Lower leg skin (tissue), 4 donors: ENCODE measurements at places on chromosomes 2 and 18. TPM values are rescaled to one million over a fixed set of nuclear protein-coding genes. Genes with fewer than 3 reads are reported as not detected.

The MTCL1 gene
- 5.6 TPM for total RNA-seq

The NEUROD1 gene
- total RNA-seq: not detected

The CDH20 gene
- 2.7 TPM for total RNA-seq

The SCTR gene
- not detected for total RNA-seq

The GNAL gene
- total RNA-seq: 13.9 TPM

The DYNAP gene
- total RNA-seq: not detected

The AKAIN1 gene
- not detected for total RNA-seq

The POTEC gene
- not detected for total RNA-seq

The RIT2 gene
- total RNA-seq: not detected

The IFT172 gene
- total RNA-seq: 18.8 TPM

The LAMA3 gene
- 456 TPM for total RNA-seq

GRCh38 chr2:144225076-144225475, 294.8 kb downstream of the ZEB2 start:
- no peak for DNase-seq

- no peak for DNase-seq
These were observed 1063.8 kb downstream of the SOCS6 start for GRCh38 chr18:71352618-71353017.

DNA sequence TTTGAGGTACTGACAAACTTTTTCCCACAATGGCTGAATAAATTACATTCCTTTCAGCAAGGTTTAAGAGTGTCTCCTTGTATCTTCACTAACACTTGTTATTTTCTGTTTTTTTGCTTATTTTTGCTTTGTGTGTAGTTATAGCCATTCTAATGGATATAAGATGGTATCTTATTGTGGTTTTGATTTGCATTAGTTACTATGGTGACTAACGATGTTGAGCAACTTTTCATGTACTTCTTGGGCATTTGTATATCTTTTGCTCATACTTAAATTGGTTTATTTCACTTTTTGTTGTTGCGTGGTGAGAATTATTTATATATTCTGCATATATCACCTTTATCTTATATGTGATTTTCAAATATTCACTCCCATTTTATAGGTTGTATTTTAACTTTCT, 79.9 kb upstream of the FSIP2 start:
- DNase-seq: no peak

- no peak for DNase-seq
These were observed 69.3 kb downstream of the CD226 start for GRCh38 chr18:69878213-69878933.

GRCh38 chr2:226828191-226828590, 7.7 kb upstream of the RHBDD1 start:
- DNase-seq: no peak

- no peak for DNase-seq
These were observed 25.6 kb downstream of the MAP3K2 start for GRCh38 chr2:127361929-127362885.

DNA sequence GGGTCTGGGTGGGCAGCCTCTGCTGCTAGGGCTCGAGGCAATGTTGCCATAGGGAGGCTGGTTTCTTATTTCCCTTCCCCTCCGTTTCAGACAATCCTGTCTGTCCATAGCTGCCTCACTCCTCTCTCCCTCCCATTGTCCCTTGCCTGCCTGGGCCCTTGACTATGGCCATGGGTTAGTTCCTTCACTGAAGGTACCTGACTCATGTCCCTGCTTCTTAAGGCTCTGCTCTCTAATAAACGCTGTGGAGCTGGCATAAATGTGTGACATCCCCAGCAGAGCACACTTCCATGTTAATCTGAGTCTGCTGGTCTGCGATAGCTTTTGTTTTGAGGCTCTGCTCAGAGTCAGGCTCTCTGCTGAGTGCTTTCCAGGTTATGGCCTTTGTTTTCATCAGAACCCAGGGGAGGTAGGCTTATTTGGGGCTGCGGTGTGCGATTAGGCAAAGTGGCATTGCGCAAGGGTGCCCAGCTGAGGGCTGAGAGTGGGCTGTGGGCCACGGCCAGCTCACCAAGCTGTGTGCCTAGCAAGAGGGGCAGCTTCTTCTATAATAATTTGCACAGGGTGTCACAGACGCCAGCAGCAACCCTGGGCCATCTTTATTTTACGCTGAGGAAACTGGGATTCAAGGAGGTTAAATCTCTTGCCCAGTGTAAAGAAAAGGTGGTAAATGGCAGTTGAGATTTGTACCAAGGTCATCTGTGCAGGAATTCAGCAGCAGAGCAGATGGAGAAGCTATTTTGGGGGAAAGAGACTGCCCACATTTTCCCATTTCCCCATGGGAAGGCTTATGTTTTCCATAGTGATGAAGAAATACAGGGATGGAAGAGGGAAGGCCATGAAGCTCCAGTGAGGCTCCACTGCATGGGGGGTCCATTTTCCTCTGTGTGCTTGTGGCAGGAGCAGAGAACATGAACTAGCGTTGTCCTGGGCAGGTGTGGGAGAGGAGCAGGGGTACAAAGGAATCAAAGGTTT, 25.6 kb downstream of the MRPL33 start:
- no peak for DNase-seq

DNA sequence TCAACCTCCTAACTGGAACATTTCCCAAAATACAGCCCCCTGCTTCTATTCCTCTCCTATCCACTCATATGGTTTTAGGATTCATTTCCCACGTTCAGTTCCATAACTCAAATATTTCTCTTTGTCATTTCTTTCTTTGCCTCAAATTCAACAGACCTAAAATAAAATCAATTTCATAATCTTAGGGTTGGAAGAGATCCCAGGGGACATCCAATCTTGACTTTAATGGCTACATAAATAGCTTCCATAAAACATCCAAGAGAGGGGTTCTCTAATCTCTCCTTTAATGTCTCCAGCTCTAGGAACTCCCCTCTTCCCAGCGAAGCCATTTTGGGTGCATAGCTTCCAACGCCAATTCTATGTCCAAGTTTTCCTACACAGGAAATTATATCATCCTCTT, 33.8 kb downstream of the RBKS start:
- DNase-seq: no peak

GRCh38 chr18:45608400-45608799, 6.9 kb upstream of the SLC14A2 start:
- DNase-seq: no peak

- no peak for DNase-seq
These were observed 206.1 kb upstream of the REV1 start for GRCh38 chr2:99695944-99696253.

DNA sequence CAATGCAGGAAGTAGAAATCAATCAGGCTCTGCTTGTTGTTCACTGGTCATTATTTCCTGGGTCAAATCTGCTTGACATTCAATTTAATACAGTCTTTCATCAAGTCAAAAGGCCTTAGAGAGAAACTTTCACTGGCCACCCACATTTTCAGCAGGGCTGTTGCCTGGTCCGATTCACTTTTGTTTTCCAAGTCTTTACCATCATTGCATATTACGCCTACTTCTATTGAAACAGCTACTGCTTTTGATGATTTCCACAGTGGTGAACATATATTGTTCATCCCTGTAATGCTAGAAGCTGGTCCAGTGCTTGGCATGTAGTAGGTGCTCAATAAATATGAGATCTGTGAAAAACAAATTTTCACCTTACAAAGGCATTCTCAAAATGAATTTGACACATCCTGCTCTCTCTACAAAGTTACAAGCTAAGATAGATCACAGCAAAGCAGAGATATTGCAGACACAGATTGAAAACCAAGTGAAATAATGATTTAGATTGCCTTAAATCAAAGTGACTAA, 600.1 kb downstream of the ARHGAP15 start:
- DNase-seq: no peak

- DNase-seq: no peak
These were observed 113.7 kb downstream of the B3GNT2 start for GRCh38 chr2:62309465-62310091.

GRCh38 chr2:24077535-24077877, 1.4 kb upstream of the SF3B6 start:
- no peak for DNase-seq

DNA sequence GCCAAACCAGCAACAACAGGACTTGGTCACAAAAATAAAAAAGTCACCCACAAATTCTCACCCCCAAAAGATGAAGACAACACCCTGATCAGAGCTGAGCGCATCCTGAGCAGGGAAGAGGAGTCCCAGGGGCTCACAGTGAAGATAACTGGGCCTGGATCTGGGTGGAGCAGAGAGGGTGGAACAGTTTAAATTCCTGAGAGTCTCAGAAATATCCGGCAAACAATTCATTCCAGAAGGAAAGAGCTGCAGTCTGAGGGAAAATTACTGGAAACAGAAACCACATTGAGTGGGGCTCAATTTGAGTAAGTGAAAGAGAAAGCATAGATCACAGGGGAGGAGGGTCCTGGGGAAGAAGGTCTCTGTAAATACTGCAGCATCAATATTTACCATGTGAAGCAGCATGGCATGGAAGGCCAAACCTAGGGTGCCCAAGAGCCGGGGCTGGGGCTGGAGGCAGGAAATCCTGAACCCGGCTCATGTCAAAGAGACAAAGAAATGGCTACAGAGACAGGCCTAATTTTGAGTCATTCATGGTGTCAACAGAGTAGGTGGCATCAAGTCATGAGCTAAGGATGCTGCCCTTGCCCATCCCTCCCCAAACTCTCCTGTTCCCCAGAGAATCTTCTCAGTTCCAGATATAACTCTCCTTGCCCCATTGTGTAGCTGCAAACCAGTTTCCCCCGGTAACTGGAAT, 61.4 kb upstream of the ZBTB7C start:
- DNase-seq: no peak

DNA sequence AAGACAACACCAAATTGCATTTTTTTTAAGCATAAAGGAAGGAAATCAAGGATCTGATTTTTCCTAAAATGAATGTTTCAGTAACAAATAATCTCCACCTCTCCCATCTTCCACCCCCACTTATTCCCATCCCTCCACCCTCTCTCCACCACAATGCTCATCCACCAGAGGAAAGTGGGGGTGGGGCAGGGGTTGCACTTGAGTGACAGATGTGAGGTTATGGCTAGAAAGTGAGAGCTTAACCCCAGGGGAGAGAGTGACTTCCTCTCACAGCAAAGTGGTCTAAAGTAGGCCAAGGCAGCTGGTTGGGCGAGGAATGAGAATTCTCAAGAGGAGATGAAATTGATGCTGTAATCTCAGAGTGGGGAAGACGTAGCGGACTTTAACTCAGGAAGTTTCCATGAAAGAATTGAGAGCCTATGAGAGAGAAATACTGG, 104.7 kb downstream of the HNRNPLL start:
- no peak for DNase-seq

DNA sequence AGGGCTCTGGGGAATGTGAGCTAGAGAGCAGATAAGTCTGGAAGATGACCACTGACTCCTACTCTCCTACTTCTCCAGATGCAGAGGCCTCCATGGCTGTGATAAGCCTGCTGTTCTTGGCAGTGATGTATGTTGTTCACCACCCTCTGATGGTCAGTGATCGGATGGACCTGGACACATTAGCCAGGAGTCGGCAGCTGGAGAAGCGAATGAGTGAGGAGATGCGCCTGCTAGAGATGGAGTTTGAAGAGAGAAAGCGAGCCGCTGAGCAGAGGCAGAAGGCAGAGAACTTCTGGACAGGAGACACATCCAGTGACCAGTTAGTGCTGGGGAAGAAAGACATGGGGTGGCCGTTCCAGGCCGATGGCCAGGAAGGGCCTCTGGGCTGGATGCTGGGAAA, 1.4 kb downstream of the ITPRIPL1 start:
- DNase-seq: peak; percentile 78

DNA sequence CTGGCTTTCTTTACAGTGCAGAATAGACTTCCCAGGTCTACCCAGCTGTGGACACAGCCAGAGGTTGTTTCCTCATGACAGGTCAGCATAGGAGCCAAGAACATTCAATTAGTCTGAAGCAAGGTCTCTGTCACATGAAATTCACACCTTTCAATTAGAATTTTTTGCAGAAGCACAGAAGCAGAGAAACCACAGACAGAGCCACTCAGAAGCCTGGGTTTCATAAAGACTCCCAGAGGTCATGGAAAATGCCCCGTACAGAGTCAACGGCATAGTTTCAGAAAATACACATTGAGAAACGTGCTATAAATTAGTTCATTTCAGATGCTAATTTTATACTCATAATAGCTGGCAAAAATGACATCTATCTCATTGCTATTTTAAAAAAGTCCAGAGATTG, 87.0 kb upstream of the TMEM200C start:
- DNase-seq: no peak

DNA sequence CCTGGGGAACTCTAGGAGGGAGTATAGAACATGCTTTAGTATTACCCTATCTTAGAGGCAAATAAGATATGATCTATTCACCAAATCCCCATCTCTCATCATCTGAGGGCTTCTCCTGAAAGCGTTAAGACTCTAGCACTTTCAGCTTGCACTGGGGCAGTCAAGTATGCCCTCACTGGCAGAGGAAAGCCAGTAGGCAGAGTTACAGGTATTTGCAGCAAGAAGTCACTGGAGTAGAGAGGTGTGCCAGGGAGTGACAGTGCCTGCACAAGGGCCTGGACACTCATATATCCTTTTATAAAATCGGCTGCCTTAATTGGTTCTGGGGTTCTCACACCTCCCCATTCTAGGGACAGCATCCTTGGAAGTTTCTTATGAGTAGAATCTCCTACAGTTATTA, 31.9 kb upstream of the CCDC85A start:
- DNase-seq: no peak

GRCh38 chr2:105313877-105314276, 15.7 kb downstream of the TGFBRAP1 start:
- DNase-seq: no peak

- no peak for DNase-seq
These were observed 116.6 kb downstream of the PRPF40A start for GRCh38 chr2:152600697-152601096.

GRCh38 chr2:240817496-240818292, 2.3 kb downstream of the KIF1A start:
- no peak for DNase-seq

DNA sequence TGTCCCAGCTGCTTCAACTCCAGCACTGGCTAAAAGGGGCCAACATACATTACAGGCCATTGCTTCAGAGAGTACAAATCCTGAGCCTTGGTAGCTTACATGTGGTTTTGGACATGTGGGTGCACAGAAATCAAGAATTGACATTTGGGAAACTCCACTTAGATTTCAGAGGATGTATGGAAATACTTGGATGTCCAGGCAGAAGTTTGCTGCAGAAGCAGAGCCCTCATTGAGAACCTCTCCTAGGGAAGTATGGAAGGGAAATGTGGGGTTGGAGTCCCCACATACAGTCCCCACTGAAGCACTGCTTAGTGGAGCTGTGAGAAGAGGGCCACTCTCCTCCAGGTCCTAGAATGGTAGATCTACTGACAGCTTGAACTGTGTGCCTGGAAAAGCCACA, 218.0 kb upstream of the CWC22 start:
- no peak for DNase-seq

GRCh38 chr2:39099870-39100728, 20.8 kb downstream of the SOS1 start:
- DNase-seq: no peak

GRCh38 chr2:42851186-42851585, 58.8 kb upstream of the HAAO start:
- DNase-seq: no peak

DNA sequence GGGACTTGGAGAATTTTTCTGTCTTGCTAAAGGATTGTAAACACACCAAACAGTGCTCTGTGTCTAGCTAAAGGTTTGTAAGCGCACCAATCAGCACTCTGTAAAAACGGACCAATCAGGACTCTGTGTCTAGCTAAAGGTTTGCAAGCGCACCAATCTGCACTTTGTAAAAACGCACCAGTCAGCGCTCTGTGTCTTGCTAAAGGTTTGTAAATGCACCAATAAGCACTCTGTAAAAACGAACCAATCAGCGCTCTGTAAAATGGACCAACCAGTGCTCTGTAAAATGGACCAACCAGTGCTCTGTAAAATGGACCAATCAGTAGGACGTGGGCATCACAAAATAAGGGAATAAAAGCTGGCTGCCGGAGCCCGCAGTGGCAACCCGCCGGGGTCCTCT, 16.5 kb downstream of the ABI2 start:
- no peak for DNase-seq
